CD4-positive, CD25-positive, alpha-beta regulatory T cell (primary cell): ENCODE measurements at places on chromosomes 2 and 18. TPM values are rescaled to one million over a fixed set of nuclear protein-coding genes. Genes with fewer than 3 reads are reported as not detected.

The GNAL gene
- total RNA-seq = 0.76 TPM

DNA sequence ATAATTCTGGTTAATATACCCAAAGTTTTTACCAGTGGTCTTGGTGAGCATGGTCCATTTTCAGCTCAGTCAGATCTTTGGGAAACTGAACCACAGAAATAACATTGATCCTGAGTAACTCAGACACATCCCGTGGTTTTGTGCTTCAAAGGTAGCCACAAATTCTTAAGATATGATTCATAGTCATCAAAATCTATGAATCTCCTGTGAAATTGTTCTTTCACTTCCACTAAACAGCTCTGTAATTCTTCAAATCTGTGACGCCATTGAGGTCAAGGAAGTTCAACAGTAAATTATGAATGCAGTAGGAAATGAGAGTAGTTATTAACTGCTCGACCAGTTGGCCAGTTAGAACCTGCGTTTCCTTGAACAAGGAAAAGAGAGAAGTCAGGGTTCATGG lies 147.3 kb downstream of the IRS1 start:
- DNase-seq = peak; percentile 55

- DNase-seq = no peak
Measured at GRCh38 chr2:72685638-72686213, 140.1 kb downstream of the EXOC6B start.

GRCh38 chr18:24272229-24272525 lies 125.4 kb downstream of the OSBPL1A start:
- DNase-seq = no peak

DNA sequence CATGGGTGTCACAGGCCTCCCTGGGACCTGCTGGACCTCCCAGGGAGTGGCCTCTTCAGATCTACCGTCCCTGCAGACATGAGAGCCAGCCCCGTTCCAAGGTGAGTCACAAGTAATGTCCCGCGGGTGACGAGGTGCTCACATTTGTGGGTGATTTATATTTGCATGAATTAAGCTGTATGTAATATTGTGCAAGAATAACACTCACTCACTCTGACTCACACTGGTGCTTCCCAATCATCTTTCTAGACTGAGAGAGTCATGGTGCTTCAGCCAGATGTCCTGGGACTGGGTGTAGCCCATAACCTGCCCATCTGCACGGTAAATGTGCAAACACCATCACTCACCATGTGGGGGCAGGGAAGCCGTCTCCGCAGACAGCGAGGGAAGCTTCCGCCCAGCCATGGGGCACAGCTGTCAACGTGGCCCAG lies 347.5 kb upstream of the SALL3 start:
- no peak for DNase-seq

GRCh38 chr2:128196026-128196425 lies 105.0 kb downstream of the UGGT1 start:
- peak; percentile 13 for DNase-seq

GRCh38 chr18:49510393-49511115 lies 23.5 kb upstream of the C18orf32 start:
- DNase-seq = peak; percentile 31

The ZC3H6 gene
- 18.7 TPM for total RNA-seq

The ABHD3 gene
- total RNA-seq = 57.1 TPM
